ENCODE measurements at places on chromosomes 2 and 18.
A peak's percentile ranks its signal among the peaks of the same experiment; 100 is the strongest.

GRCh38 chr18:32478807-32479206 lies 8.1 kb upstream of the GAREM1 start:
- DNase-seq, result no peak

- DNase-seq, result no peak
Observed at GRCh38 chr2:84882775-84883550, 2.1 kb upstream of the TRABD2A start.

- DNase-seq, result peak; percentile 30
Observed at GRCh38 chr18:32048507-32049091, 30.0 kb downstream of the RNF125 start.

DNA sequence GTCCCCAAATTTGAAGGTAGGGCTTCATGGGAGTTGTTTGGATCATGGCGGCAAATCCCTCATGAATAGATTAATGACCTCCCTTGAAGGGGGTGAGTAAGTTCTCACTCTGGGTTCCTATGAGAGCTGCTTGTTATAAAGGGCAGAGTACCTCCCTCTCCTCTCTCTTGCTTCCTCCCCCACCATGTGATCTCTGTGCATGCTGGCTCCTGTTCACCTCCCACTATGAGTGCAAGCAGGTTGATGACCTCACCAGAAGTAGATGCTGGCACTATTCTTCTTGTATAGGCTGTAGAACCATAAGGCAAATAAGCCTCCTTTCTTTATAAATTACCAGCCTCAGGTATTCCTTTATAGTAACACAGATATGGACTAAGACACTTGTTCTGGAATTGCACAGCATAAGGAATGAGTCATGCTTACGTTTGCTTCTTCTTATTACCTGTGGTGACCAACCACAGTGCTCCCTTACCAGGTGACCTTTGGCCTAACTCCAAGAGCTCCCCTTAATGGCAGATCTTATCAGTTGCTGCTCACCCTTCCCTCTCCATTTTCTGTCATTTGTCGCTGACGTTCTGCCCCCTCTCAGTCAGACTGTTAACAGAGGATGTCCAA lies 559.5 kb upstream of the GCFC2 start:
- no peak for DNase-seq

DNA sequence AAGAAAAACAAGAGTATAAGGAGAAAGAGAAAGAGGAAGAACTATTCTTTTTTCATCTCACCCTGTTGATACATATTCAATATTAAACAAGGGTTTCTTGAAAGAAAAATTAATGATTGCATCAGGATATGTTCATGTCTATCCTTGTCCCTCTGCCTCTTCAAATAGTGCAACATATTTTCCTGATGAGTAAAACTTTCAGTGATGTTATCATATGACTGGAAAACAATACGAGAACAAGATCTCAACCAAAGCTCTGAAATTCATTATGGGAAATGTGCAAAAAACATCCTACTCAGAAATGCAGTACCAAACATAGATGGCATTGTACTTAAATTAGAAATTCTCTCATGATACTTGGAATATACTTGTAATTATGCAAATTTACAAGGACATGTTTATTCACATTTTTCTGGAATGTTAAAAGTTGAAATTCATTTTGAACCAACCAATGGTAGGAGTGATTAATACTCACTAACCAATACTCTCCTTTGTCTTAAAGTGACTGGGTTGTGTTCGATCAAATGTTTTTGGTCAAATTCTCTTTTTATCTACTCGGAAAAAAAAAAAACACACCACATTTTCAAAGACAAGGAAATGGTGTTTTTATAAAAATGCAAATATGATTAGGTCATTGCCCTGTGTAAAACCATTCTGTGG lies 148.9 kb upstream of the GULP1 start:
- DNase-seq, result no peak

- no peak for DNase-seq
Observed at GRCh38 chr2:133420788-133421187, 147.5 kb downstream of the NCKAP5 start.

DNA sequence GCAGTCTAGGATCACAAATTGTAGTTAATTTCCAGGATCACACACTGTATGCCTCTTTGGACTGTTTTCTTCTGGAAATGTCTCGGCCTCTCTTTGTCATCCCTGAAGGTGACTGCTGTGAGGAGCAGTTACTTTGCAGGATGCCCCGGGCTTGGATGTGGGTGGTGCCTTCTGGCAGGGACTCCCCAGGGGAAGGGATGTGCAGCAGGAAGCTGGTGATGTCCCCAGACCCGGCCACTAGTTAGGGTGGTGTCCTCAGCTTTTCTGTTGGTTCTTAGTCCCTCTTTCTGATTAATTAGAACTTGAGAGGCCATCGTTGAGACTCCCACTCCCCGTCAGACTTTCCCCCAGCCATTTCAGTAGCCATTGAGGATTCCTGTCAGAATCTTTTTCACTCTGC lies 286.6 kb upstream of the HDAC4 start:
- DNase-seq, result no peak

DNA sequence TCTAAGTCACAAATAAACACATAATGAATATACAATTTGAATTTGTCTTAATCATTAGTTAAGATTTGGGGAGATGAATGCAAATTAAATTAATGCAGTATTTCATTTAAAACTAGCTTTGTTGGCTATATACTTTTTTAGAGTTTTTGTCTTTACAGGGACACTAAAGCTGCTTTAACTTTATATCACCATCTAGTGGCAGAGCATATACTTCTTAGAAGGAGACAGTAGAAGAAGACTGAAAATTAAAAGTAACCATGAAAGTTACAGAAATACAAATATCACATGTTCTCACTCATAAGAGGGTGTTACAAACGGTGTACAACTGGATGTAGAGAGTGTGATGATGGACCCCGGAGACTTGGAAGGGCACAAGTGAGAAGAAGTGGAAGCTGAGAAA lies 268.3 kb upstream of the NETO1 start:
- DNase-seq, result peak; percentile 66

GRCh38 chr2:42010743-42011298 lies 37.0 kb upstream of the PKDCC start:
- no peak for DNase-seq

GRCh38 chr2:6810961-6811360 lies 54.7 kb downstream of the CMPK2 start:
- no peak for DNase-seq

DNA sequence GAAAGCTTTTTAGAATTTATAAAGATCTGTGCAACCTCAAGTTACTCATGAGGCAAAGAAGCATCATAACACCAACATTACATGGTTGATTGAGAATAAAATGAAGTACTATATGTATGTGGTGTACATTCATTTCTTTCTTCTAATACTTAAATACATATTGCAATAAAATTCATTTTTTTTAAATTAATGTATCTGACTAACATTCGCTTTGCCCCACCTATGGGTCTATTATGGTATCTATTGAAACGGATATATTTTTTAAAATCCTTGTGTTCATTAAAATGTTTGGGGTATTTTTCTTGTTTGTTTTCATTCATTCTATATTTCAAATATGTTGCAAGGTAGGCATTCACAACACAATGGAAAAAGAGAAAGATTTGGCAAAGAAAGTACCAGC lies 237.5 kb downstream of the DSEL start:
- DNase-seq, result no peak

DNA sequence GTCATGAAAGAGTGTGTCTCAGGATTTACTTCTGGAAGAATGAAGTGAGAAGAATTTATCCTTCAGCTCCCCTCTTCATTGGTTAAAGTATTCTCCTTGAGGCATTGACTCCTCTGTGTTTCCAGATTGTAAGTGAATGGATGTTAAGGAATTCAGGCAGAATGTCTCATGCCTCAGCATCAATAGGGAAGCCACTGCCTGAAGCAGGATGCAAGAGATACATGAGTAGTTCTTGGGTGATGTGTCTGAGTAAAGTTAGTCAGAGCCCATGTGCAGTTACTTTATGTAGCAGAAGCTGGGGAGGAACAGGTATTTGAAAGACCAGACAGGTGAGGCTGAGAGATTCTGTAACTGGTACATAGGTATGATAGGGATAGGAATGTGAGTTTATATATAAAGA lies 34.0 kb upstream of the TMEFF2 start:
- no peak for DNase-seq

DNA sequence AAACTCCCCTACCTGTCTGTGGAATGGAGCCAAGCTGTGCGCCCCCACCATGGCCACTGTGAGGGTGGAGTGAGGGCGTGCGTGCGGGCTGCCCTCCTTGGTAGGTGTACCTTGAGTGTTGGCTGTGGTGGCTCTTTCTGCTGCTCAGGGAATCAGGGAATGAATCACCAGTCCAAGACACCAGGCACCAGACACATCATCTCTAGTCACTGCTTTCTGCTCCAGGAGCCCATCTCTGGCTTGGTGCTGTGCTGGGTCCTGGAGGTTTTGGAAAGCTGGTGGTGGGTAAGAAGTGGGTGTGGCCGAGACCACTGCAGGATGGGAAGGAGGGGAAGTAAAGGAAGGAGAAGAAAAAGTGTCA lies 209.9 kb downstream of the SEPTIN10 start:
- DNase-seq, result no peak

DNA sequence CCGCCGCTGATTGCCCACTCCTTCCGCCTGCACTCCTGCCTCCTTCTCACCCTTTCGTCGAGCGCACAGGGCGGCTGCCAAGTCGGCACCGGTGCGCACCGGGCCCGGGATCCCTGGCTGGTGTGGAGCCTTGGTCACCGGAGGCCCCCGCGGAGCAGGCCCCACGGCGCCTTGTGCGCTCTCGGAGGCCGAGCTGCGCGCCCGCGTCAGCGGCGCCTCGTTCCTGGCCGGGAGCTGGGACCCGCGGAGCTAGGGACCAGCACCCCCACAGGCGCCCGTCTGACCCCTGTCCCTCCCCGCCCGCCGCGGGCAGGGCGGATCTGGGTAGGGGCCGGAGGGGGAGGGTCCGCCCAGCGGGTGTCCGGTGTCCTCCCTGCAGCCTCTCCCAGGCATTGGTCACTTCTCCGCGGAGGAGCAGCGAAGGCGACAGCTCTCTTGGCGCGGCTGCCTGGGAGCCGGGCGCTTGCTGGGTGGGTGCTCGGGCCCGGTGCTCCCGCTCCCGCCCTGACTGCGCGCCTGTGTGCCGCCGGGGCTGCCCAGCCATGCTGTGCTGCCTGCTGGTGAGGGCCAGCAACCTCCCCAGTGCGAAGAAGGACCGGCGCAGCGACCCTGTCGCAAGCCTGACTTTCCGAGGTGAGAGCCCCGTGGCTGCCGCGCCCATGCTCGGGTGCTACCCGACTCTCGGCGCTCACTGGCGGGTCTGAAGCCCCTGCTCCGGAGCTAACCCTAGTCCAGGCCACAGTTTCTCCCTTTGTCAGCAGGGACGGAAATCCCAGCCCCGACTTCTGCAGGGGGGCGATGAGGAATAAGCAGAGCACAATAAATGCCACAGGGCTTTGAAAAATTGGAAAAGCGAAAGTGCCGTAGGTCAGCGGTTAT lies 13.2 kb downstream of the DYSF start:
- DNase-seq, result no peak

- DNase-seq, result no peak
Observed at GRCh38 chr18:58114766-58115165, 70.7 kb downstream of the NEDD4L start.

DNA sequence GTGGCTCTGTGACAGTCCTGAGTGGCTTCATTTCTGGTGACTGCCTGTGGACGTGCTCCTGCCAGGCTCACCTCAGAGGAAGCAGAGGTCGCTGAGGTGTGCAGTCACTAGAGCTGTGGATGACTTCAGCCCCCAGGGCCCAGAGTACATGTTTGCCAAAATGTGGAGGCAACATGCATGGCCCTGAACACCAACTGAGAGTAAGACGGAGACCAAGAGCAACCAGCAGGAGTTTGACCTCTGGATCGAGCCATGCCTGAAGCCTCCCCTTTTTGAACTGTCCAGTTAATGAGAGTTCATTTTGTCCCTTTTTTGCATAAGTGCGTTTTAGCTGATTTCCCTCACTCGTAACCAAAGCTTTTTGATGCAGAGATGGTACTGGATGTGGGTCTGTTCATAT lies 184.9 kb downstream of the RTP5 start:
- DNase-seq, result no peak

DNA sequence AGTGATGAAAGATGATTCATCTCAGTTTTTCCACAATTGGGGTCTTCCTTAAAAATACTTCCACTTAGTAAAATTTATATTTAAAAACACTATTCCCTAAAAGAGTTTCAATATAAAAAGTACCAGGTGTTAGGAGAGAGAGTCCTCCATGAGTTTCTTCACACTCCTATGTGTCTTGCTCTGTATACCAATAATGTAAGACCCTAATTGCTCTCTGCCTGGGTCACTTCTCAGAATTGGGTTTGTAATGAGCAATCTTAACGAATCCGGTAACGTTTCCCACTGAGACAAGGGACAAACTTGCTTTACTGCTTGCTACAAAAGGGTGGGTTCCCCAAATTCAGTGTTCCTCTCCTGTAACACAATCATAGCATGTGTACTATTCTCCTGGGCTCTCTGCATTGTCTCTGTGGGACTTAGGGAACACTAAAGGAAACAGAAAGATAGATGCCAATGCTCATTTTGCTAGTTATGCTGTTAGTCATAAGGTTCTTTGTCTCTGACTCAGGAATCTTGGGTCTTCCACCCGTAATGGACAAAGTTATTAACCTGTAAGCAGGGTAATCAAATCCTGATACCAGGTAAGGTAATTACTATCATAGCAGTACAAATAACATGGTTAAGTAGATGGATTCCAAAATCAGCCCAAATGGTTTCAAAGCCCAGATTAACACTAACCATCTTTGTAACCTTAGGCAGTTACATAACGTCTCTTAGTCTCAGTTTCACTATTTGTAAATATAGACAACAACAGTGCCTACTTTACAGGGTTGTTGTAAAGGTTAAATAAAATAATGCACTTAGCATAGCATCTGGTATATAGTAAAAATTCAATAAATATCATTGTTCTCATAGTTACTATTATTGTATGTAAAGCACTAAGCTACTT lies 46.3 kb downstream of the ITSN2 start:
- DNase-seq, result no peak

- DNase-seq, result peak; percentile 99
Observed at GRCh38 chr2:99141110-99142108, at the start of gene C2orf15. TSS of gene C2orf15 (plus strand) at chr2:99141707. CDS start at chr2:99150559, 8,852 bp downstream.

DNA sequence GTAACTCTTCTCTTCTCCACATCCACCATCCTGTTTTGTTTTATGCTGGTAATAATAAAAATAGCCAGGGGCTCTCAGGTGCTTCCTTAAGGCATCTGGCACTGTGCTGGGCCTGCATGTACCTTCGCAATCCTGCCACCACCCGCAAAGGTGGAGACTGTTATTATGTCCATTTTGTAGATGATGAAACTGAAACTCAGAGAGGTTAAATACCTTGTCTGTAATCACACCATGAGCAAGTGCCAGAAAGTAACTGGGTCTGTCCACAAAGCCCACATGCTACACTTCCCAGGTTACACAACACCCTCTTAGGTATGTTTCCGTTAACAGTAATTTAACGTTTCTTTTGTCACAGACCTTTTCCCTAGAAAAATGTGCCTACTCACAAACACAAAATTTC lies 27.0 kb downstream of the NRP2 start:
- DNase-seq, result no peak
